ENCODE measurements at places on chromosomes 6 and 20.

- no peak for DNase-seq
Observed at GRCh38 chr20:34680586-34681175, 3.8 kb upstream of the PIGU start.

DNA sequence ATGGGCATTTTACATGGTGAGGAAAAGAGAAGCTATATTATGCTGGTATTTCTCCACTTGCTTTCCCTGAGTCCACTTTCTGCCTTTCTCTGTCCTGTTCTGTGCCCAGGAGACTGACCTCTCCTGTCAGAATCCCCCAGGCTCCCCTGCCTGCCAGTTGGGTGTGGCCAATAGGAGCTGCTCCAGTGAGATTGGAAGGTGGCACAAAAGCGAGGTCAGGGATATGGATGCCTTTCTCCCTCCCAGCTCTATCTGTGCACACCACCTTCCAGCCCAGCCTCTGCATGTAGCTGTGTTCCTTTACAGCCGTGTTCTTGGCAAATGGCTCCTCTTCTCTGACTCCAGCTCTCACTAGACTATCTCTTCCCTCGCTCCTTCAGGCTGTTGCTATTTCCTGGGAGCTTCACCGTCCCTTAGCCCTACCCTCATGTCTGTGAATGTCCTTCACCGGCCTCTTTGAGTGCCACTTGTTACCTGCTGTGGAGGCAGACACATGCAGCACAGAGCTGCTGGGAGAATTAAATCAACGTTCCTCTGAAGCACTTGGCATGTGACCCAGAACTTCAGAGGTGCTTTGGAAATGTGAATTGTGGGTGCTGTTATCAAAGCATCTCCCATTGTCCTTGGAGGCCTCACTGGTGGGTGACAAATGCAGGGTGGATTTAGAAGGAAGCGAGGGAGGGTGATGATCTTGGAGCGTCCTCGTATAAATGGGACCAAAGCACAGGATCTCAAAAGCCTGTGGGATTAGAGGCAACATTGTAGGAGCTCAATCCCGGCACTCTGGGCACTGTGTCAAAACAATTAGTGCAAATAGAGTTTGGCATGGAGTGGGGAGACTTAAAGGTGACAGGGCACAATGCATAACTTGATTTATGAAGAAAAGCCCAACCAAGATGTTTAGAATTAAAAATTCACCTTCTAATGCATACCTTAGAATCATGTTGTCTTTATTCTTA, 28.9 kb upstream of the RALGAPA2 start:
- DNase-seq, result no peak

- DNase-seq, result no peak
Observed at GRCh38 chr6:13971303-13971702, 46.6 kb downstream of the RNF182 start.

DNA sequence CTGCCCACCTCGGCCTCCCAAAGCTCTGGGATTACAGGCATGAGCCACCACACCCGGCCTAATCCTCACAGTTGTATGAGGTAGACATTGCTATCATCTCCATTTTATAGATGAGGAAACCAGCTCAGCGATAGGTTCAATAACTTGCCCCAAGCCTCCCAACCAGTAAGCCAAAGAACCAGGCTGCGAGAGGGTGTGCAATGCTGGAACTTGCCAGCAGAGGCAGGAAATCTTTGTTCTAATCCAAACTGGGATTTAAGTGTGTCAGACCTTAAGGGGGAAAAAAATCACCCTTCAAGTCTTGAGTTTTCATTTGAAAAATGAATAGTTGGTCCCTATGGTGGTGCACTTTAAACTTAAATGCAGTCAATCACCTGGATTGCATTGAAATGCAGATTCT, 20.1 kb upstream of the RNGTT start:
- peak; percentile 32 for DNase-seq

- no peak for DNase-seq
Observed at GRCh38 chr6:45756606-45757005, 259.1 kb downstream of the CLIC5 start.

GRCh38 chr6:137045222-137045789, 541 bp upstream of the IL20RA start:
- no peak for DNase-seq

- DNase-seq, result no peak
Observed at GRCh38 chr6:37850728-37851285, 31.3 kb downstream of the ZFAND3 start.

GRCh38 chr6:42745083-42745639, 742 bp downstream of the TBCC start:
- DNase-seq, result peak; percentile 35

DNA sequence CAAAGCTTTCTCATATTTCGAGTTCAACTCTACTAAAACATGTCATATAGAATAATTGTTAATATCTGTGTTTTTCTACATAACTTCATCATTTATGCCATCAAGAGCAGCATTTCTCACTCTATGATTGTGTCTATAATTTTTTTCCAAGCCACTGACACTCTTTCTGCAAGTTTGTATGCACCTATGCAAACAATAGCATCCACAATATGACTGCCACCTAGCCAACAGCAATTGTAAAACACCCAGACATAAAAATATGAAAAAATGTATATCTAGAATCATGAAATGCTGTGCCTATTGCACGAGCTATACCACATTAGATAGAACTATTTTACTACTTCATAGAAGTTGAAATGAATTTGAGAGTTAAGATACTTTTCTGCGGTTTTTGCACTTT, 286.5 kb upstream of the MARCKS start:
- DNase-seq, result no peak

- no peak for DNase-seq
Observed at GRCh38 chr6:160198606-160199211, 59.9 kb downstream of the SLC22A2 start.

DNA sequence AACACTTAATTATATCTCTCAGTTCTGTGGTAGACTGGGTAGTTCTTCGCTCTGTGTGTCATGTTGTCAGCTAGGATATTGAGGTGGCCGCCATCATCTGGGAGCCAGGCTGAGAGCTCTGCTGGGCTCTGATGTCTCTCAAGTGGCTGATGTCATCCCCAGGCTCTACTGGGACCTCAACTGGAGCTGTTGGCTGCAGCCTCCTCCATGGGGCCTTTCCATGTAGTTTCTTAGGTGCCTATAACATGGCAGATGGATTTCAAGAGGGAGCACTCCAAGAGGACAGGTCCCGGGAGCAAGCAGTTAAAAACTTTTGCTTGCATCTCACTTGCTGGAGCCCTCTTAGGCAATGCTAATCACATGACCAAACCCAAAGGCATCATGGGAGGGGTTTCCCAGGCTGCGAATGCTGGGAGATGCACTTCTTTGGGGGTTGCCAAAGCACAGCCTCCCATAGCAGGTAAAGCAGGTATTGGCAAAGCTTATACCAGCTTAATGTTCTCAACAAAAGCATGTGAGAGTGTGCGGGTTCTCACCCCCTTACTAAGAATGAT, 129.8 kb downstream of the TMEM242 start:
- DNase-seq, result no peak

DNA sequence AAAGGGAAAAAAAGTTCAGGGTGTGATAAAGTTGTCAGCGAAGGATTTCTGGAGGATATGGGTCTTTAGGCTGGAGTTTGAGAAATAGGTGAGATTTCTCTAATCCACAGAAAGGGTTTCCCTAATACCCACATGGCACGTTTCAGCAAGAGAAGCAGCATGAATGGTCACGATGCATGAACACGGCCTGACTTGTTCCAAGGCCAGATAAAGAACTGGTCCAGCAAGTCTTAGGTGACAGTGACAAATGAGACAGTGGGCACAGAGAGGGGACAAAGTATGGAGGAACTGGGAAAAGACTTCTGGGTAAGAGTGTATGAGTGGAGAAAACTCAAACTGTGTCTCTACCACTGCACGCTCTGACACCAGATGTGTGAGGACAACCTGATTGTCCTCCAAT, 262.0 kb upstream of the FOXQ1 start:
- no peak for DNase-seq

DNA sequence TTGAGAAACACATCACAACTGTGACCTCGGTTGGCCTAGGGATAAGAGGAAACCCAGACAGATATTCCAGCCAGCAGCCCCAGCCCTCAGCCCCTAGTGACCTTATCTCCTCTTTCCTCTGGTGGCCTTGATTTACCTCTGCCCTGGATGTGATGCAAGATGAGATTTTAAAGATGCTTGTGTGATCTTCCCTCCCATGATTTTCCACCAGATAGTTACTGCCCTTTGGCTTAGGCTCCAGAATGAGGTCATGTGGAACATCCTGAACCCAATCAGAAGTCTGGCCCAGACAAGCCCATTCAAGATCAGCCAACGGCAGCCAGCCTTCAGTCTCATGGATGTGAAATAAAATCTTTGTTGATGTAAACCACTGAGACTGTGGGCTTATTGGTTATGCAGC, 104.0 kb downstream of the BANF2 start:
- no peak for DNase-seq

DNA sequence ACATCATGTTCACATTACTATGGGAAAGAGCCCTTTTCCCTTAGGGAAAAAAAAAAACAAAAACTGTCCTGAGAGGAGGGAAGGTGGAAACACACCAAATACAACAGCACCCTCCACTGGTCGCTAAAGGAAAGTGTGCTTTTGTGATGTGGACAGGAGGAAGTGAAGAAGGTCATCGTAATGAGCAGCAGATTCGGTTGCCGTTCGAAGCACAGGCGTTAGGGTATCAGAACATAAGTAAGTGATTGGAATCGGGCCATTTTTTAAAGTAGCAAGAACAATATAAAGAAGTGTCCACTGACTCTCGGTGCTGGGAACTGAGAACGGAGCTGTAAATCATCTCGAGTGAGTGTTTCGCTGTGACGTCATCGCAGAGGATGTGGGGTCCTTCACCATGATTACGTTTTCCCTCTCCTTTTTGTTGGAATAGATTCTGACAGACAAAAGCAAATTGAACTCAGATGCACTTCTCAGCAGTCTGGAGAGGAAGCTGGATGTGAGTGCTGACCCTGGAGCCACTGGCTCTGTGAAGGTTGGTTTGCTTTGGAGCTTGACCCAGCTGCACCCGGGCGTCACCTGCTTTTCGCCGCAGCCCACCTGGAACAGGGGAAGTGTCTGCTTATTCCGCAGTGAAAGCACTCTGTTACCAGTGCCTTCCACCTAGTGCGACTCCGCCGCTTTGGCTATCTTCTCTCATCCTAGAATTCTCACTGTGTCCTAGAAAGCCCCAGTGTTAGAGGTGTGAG, 203.6 kb upstream of the GMDS start:
- peak; percentile 88 for DNase-seq

DNA sequence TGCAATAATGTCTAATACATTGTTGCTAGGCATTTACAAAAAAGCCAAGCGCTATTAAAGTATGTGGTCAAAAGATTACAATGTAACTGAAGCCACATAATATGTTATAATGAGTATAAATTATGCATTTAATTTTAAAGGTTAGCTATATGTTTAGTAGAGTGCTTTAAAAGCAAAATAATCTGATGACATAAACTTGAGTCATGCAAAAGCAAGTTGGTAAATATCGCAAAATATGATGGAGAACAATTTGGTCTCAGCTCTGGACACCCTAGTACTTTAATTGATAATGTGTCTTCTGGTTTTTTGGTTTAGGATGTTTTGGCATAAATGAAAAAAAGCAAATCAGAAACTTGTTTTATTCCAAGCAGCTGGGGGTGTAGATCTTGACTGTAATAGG, 188.6 kb upstream of the RREB1 start:
- DNase-seq, result no peak

DNA sequence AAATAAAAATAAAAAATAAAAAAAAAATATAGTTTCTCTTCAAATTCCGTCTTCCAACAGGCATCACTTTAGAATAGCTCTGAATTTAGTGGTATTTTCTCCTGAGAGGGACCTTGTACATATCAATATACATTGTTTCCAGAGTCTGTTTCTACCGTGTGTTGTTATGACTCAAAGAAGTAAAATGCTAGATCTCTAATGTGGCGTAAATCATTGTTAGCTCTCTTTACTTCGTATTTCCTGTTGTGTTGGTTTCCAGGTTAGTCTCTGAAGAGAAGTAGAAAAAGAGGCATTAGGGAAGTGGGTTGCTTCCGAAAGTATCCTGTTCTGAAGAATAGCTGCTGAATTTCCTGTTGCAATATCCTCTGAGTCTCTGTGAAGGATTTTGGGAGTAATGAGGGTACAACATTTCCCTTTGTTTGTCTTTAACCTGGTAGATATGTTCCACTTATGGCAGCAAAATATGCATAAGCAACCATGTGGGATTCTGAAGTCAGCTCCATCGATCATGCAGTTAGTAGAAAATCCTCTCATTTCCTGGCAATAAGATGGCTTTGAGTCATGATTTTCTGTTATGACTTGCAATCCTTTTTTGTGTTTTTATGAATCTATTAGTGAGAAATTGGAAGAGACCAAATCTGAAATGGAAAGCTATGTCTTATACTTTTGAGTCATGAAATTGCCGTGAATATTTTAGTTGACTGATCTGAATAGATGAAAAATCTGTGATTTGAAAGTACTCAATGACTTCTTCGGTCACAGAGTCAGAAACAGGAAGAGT, 42.0 kb upstream of the MCHR2 start:
- no peak for DNase-seq

GRCh38 chr20:20276811-20277530, 90.9 kb upstream of the INSM1 start:
- DNase-seq, result no peak

DNA sequence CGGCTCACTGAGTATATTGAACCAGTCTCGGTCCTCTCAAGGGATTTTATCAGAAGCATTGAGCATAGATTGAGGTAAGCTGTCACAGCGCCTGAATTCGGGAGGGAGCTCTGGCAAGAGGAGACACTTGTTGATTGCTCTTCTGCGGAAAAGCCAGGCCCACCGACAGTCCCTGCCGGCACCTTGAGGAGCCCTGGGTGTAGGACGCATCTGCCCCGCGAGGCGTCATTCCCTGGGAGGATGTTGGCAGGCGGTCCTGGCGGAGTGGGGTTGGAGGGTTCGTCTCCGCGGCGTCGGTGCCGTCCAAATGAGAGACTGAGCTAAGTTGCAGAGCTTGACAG, 843 bp downstream of the FBXO9 start:
- DNase-seq, result peak; percentile 45

DNA sequence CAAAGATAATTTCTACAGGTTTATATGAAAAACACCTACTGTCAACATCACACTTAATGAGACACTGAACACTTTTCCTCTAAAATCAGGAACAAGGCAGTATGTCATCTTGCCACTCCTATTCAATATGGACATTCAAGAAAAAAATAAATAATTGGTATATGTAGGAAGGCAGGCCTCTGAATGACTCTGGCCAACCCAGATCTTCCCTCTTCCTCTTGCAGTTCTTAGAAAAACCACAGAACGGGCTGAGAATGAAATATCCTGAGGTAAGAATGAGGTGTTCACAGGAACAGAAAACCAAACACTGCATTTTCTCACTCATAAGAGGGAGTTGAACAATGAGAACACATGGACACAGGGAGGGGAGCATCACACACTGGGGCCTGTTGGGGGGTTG, 1207.2 kb upstream of the CITED2 start:
- no peak for DNase-seq

Data from EH (cell line).